GM23248 (cell line): ENCODE measurements at places on chromosomes 16 and 17. TPM values are rescaled to one million over a fixed set of nuclear protein-coding genes. Genes with fewer than 3 reads are reported as not detected.

The OR1F1 gene
- not detected in 2 replicates for polyA plus RNA-seq

The PKMYT1 gene
- polyA plus RNA-seq: 21.1 TPM in 2 replicates

DNA sequence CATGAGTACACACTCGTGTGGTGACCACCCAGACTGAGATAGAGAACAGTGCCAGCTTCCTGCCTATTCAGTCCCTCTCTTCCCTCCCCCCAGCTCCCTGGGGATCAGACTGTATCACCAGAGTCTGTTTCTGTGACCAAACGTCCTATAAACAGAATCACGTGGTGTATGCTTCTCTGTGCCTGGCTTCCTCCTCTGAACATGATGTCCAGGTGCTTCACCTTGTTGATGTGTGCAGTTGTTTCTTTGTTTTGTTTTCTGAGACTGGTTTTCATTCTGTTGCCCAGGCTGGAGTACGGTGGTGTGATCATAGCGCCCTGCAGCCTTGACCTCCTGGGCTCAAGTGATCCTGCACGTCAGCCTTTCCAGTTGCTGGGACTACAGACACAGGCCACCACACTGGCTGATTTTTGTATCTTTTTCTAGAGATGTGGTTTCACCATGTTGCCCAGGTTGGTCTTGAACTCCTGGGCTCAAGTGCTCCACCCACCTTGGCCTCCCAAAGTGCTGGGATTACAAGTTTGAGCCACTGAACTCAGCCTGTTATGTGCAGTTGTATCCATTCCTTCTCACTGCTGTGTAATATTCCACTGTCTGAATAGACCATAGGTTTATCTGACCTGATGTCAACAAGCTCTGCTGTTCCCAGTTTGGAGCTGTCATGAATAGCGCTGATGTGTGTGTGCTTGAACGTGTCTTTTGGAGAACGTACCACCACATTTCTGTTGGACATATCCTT lies 28.9 kb upstream of the PRM1 start:
- DNase-seq: no peak

- DNase-seq: no peak
Observed at GRCh38 chr16:80611930-80612327, 71.1 kb downstream of the DYNLRB2 start.

The ARHGDIA gene
- polyA plus RNA-seq: 310 and 313 TPM in 2 replicates

GRCh38 chr17:31495022-31495885 lies 103.8 kb downstream of the RAB11FIP4 start:
- DNase-seq: no peak

DNA sequence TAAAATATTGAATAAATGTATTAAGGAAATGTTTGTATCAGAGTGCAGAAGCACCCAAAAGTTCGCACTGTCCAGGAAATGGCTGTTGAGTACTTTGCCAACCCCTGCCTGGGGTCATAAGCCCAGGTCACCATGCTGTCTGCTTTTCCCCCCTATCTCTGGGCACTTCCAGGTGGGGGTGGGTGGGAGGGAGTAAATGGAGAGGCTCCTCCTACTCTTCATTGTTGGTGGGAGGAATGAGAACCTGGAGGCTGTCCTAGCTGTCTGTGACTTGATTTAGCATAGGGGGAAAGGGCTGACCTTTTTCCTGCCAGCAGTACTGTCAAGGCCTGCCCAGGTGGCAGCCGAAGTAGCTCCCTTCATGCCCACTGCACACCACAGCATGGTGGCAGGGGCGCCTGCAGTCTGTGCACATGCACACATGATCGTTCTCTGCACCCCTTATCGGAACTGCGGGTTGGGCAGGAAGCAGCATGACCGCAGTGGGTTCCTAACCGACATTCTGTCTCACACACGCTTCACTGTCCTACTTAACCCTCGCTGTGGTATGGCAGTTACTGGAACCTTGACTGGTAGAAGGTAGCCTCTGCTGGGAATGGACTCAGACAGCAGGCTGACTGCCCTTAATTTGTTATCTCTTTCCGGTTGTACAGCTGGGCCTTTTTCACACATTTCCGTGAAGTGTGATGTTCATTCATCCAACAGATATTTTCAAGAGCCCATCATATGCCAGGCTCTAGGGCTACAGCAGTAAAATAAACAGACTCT lies 41.5 kb downstream of the LDHD start:
- DNase-seq: no peak

DNA sequence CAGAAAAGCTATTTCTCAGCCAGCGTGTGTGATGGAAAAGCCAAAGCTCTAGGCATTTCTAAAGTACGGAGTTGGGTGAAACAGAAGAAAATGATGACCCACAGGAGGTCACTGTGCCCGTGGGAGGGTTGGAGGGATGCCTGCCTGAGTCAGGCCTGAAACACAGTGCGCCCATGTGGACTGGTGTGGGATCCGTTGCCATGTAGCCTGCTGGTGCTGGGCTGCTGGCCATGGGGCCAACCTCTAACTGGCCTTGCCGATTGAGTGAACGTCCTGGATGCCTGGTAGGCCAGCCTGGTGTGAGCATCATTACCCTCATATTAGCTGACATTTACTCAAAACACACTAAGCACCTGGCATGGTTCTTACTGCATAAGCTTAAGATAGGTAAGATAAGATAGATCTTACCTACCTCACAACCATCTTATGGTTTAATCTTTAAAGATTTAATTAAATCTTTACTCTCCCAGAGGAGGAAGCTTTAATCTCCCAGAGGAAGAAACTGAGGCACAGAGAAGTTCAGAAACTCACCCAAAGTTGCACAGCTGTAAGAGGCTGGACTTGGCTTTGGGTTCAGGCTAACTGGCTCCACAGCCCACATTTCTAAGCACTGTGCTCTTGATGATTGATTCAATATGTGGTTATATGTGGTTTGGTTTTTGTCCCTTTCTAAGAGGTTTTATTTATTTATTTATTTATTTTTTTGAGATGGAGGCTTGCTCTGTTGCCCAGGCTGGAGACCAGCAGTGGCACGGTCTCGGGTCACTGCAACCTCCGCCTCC lies 15.7 kb downstream of the MGAT5B start:
- DNase-seq: no peak

- DNase-seq: no peak
Observed at GRCh38 chr17:36464765-36465088, 21.8 kb upstream of the ZNHIT3 start.

GRCh38 chr17:56678249-56679114 lies 85.0 kb downstream of the NOG start:
- DNase-seq: peak; percentile 47
